Thoracic aorta (tissue), 2 donors: ENCODE measurements at places on chromosomes 7 and 10.

- no peak overlapping the region for H3K27ac ChIP-seq
- no peaks in the 10 kb centered on the region for H3K4me1 ChIP-seq
Measured at GRCh38 chr10:62587011-62587410, 212.8 kb downstream of the ZNF365 start.

GRCh38 chr10:103147645-103148044 is 45.4 kb downstream of the NT5C2 start:
- H3K27me3 ChIP-seq, result no peaks in the 10 kb centered on the region
- no peak overlapping the region for H3K27ac ChIP-seq
- peaks cover 37% of the 10 kb centered on the region for H3K4me1 ChIP-seq
- H3K36me3 ChIP-seq, result no peaks in the 10 kb centered on the region

DNA sequence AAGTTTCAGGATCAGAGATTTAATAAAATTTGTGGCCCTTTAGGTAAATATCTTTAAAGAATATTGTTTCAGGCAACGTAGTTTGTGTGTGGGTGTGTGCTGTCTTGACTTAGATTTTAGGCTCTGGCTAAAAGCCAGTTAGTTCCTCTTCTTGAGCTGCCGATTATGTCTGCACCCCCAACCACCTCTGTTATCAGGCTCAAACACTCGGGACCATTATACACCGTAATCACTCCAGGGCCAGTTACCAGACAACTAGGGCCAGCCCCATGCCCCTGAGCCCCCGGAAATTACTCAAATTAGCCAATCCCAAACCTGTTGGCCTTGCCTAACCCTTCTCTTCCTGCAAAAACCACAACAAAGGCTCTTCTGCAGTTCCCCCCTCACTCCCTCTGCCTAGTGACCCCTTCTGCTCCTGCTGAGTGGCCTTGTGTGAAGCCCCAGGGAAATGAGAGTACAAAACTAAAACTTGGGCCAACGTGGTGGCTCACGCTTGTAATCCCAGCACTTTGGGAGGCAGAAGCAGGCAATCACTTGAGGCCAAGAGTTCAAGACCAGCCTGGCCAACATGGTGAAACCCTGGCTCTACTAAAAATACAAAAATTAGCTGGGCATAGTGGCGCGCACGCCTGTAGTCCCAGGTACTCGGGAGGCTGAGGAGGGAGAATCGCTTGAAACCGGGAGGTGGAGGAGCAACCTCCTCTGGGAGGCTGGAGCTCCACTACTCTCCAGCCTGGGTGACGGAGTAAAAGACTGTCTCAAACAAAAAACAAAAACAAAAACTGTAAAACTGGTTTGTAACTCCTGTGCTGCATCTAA is 9.2 kb upstream of the HNRNPF start:
- no peak for DNase-seq
- no peak overlapping the region for H3K27ac ChIP-seq
- no peaks in the 10 kb centered on the region for H3K27me3 ChIP-seq

DNA sequence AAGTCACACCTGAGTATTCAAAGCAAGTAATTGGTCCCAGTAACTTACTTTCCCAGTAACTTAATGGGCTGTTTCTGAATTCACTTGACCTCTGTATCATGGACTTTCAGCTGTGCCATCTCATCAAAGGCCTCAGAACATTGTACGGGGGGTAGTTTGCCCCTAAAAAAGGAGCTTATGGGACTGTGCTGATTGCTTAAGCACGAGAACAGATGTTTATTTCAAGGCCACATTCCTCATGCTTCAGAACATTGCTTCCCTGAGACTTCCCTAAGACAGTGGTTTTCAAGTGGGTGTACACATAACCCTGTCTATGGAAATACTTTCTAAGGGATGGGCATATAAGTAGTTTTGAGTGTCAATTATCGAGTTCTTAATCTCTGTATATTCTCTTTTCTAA is 26.8 kb downstream of the CALCR start:
- no peaks in the 10 kb centered on the region for H3K36me3 ChIP-seq
- H3K4me1 ChIP-seq, result no peaks in the 10 kb centered on the region
- H3K27ac ChIP-seq, result no peak overlapping the region
- no peaks in the 10 kb centered on the region for H3K27me3 ChIP-seq
- DNase-seq, result no peak

DNA sequence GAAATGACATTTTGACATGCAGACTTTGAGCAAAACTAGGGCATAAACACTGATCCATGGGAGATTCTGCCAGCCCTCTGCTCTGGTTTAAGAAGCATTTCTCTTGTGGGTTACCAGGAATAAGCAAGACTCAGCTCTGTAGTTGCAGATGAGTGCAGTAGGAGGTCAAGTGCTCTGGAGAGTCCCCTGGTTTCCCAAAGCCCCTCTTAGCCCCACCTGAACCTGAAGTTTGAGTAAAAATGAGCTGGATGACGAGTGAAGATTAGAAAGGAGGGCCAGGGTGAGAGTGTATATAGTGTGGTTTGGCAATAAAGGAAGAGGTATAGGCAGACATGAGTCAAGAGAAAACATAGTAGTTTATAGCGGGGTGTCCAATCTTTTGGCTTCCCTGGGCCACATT is 220.3 kb downstream of the ARL4A start:
- H3K4me1 ChIP-seq, result no peaks in the 10 kb centered on the region
- no peak overlapping the region for H3K27ac ChIP-seq
- H3K36me3 ChIP-seq, result no peaks in the 10 kb centered on the region

- H3K4me1 ChIP-seq, result peaks cover 5% of the 10 kb centered on the region
- H3K36me3 ChIP-seq, result no peaks in the 10 kb centered on the region
- H3K27me3 ChIP-seq, result no peaks in the 10 kb centered on the region
- H3K27ac ChIP-seq, result no peak overlapping the region
- no peak for DNase-seq
Measured at GRCh38 chr7:88109612-88110011, 110.2 kb downstream of the SRI start.

- H3K4me1 ChIP-seq, result no peaks in the 10 kb centered on the region
- H3K36me3 ChIP-seq, result no peaks in the 10 kb centered on the region
- no peak overlapping the region for H3K27ac ChIP-seq
- no peaks in the 10 kb centered on the region for H3K27me3 ChIP-seq
Measured at GRCh38 chr10:72509941-72510340, 115.9 kb downstream of the MICU1 start.

- no peaks in the 10 kb centered on the region for H3K36me3 ChIP-seq
- H3K4me1 ChIP-seq, result peaks cover 78% of the 10 kb centered on the region
- DNase-seq, result no peak
- H3K27ac ChIP-seq, result peak overlapping the region; percentile 99
- H3K27me3 ChIP-seq, result no peaks in the 10 kb centered on the region
- H3K4me3 ChIP-seq, result peak overlapping the region; percentile 99
Measured at GRCh38 chr7:27123477-27124053, 7.0 kb downstream of the HOXA4 start.

- H3K36me3 ChIP-seq, result no peaks in the 10 kb centered on the region
- no peak for DNase-seq
- H3K4me1 ChIP-seq, result peaks cover 16% of the 10 kb centered on the region
- H3K4me3 ChIP-seq, result no peak overlapping the region
Measured at GRCh38 chr10:28382525-28383269, 79.8 kb upstream of the MPP7 start.

DNA sequence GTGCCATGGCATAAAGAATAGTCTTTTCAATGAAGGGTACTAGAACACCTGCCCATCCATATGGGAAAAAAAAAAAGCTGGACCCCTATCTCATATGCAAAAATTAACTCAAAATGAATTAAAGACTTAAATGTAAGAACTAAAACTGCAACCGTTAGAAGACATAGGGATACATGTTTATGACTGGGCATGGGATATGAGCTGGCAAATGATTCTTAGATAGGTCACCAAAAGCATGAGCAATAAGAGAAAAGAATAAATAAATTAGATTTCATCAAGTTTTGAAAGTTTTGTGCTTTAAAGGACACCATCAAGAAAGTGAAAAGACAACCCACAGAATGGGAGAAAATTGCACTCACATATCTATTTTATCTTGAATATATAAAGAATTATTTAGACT is 222.0 kb downstream of the ADK start:
- no peak overlapping the region for H3K4me3 ChIP-seq
- no peak overlapping the region for H3K27ac ChIP-seq
- no peak for DNase-seq
- H3K4me1 ChIP-seq, result no peaks in the 10 kb centered on the region
- no peaks in the 10 kb centered on the region for H3K27me3 ChIP-seq

DNA sequence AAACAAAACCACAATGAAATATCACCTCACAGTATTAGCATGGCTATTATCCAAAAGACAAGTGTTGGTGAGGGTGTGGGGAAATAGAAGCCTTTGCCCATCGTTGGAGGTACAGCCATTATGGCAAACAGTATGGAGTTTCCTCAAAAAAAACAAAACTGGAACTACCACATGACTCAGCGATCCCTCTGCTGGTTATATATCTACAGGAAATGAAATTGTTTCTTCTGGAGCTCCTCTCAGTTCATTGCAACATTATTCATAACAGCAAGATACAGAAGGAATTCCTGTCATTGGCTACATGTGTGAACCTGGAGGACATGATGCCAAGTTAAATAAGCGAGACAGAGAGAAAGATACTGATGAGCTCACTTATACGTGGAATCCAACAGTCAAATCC is 2.4 kb upstream of the UBE3C start:
- peak overlapping the region; percentile 35 for H3K4me3 ChIP-seq
- peaks cover 14% of the 10 kb centered on the region for H3K4me1 ChIP-seq
- H3K27me3 ChIP-seq, result no peaks in the 10 kb centered on the region
- H3K27ac ChIP-seq, result no peak overlapping the region
- DNase-seq, result no peak

GRCh38 chr7:33671531-33672262 is 233.6 kb upstream of the BMPER start:
- H3K4me1 ChIP-seq, result no peaks in the 10 kb centered on the region
- no peak for DNase-seq
- H3K4me3 ChIP-seq, result no peak overlapping the region
- no peak overlapping the region for H3K27ac ChIP-seq
- H3K27me3 ChIP-seq, result no peaks in the 10 kb centered on the region
- no peaks in the 10 kb centered on the region for H3K36me3 ChIP-seq

DNA sequence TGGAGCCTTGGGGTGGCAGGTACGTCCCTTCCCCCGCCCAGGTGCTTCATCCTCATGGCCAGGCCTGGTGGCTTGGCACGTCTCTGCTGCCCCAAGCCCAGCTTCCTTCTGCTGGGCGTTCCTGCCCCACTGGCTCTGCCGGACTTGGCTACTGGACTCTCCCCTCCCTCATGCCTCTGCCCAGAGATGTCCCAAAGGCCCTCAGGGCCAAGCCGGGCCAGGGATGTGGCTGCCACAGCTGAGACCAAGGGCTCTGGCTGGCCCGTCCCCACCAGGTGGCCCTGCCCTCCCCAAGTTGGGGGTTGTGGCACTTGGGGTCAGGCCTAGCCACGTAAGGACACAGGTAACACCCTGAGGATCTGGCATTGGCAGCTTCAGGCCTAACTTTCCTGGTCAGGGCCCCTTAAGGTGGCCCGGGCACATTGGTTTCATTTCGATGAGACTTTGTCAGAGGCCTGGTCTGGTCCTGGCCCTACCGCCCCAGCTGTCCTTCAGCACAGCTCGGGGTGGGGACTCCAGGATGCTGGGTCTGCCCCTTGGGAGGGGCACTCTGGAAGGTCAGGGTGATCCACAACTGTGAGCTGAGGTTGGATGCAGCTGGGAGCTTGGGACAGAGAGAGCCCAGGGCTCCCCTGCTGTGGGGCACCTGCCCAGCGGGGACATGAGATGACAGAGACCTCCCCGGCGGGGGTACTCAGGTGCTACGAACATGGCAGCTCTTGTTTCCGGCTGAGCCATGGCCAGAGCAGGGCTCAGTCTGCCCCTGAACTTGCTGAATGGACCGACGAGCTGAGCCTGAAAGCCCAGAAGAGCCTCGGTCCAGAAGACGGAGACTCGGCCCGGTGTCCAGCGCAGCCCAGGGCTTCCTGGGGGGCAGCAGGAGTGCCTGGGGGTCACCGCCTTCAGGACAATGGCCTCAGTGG is 2.9 kb downstream of the BHLHA15 start:
- H3K36me3 ChIP-seq, result peaks cover 9% of the 10 kb centered on the region
- DNase-seq, result no peak
- H3K4me3 ChIP-seq, result no peak overlapping the region

DNA sequence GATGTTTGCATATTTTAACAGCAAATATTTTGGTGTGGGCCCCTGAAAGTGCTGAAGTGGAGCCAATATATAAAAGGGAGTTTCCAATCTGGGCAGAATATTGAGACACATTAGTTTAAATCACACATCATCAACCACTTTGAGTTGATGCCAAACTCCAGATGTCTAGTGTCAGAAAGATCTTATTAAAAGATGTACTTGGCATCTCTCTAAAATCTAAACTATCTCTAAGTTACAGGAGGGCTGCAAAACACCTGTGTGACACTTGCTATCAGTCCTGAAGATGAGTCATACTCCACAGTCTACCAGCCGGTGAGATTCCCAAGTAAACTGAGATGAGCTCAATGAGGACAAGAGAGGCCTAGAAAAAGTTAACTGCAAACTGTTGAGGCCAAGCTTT is 11.4 kb downstream of the JAZF1 start:
- H3K4me3 ChIP-seq, result no peak overlapping the region
- peaks cover 24% of the 10 kb centered on the region for H3K4me1 ChIP-seq
- H3K27ac ChIP-seq, result no peak overlapping the region

DNA sequence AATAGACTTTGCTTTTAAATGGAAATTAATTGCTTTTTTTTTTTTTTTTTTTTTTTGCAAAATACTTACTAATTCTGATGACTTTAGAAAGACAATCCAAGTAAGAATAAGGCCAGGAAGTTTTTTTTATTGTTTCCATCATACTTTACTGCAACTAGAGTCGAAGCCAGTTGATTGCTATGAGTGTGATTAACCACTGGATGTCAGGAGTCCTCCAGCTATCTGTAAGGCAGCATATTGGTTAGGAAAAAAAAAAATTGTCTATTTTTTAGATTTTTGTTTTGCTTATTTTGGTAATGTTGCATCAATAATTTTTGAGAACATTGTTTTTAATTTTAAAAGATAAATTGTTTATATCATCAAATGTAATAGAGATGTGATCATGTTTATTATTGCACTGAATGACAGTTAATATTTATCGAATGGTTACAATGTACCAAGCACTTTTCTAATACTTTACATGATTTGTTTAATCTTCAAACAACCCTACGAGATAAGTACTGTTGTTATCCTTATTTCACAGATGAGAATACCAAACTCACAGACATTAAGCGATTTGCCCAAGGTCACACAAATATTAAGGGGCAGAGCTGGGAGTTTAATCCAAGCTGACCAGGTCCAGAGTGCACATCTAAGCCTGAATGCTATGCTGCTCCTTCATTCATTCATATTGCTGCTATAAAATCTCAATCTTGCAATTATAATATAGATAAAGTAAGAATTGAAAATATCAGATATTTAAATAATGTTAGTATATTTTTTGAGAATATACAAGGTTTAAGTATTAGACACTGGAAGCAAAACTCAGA is 19.9 kb upstream of the LMOD2 start:
- H3K4me3 ChIP-seq, result no peak overlapping the region
- no peaks in the 10 kb centered on the region for H3K27me3 ChIP-seq
- no peaks in the 10 kb centered on the region for H3K36me3 ChIP-seq
- no peaks in the 10 kb centered on the region for H3K4me1 ChIP-seq

DNA sequence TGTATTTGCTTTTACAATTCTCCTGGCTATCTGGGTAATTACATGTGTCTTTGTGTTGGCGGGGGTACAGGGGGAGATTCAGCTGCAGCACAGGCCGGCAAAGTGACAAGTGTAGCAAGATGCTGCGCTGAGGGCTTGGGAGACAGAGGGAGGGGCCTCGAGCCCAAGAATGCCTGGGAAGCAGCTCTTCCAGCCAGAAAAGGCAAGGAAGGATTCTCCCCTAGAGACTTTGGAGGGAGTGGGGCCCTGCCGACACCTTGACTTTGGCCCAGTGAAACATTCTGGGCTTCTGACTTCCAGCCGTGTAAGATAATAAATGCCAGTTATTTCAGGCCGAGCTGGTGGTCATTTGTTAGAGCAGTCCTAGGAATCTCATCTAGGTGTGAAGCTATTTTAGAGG is 7.2 kb upstream of the REPIN1 start:
- DNase-seq, result no peak
- H3K4me3 ChIP-seq, result no peak overlapping the region
- H3K27me3 ChIP-seq, result no peaks in the 10 kb centered on the region
